ENCODE measurements at places on chromosomes 16 and 17.

DNA sequence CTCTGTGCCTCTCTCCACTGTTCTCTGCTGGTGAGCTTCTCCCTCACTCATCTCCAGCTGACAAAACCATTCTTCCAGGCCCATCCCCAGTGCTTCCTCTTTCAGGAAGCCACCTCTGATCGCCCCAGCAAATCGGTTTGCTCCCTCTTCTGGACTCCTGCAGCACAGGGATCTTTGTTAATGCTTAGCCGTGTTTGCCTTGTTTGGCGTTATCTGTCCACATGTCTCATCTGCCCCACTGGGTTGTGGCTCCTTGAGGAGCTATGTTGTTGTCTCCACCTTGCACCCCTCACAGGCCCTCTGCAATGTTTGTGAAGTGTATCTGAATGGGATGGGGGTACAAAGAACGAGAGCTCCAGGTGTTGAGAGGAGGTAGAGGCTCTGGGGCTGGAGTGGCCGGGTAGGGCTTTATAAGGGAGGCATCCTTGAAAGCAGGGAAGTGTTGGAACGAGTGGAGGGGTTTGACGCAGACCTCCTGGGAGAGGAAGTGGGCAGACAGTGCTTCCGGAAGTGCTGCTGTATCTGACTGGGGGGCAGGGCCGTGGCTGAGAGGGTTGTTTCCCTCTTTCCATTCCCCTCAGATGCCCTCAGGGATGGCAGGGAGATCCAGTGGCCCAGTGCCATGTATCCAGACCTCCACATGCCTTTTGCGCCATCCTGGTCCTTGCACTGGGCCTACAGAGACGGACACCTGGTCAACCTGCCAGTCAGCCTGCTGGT lies 27.8 kb downstream of the CASKIN2 start:
- no peaks in the 10 kb centered on the region for H3K27me3 ChIP-seq
- no peak overlapping the region for H3K27ac ChIP-seq
- no peak overlapping the region for H3K4me3 ChIP-seq
- peaks cover 7% of the 10 kb centered on the region for H3K36me3 ChIP-seq
- DNase-seq: no peak

GRCh38 chr17:58541249-58541648 lies 26.8 kb upstream of the MTMR4 start:
- no peak overlapping the region for H3K4me3 ChIP-seq
- no peak overlapping the region for H3K27ac ChIP-seq
- no peaks in the 10 kb centered on the region for H3K4me1 ChIP-seq
- H3K36me3 ChIP-seq: no peaks in the 10 kb centered on the region

DNA sequence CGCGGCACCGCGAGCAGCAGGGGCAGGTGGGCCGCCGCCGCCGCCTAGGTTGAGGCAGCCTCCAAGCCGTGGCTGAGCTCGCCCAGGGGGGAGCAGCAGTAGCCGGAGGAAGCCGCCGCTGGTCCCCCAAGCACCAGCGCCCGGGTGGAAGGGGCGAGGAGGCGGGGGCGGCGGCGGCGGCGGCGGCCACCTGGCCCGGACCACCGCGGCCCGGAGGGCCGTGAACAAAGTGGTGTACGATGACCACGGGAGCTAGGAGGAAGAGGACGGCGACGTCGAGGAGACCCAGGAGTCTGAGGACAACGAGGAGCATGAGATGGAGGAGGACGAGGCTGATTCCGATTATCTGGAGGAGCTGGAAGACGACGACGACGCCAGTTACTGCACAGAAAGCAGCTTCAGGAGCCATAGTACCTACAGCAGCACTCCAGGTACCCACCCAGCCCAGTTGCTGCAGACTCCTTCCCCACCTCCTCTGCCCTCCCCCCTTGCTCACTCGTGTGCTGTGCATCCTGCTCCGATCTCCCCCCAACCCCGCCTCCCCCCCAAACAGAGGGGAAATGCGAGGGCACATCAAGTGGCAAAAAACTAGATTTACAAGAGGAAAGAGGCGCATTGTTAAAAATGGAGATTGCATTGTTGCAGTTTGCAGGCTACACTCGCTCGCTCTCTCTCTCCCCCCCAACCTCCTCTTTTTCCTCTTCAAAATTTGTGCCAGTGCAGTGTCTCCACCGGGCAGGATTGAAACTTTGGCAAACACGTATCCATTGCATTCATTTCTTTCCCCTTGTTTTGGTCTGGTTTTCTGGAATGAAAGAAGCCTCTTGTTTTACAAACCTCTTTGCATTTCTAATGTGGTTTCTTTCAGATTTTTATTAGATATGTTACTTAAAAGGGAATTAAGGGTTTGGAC lies 41.8 kb upstream of the AMZ2 start:
- H3K36me3 ChIP-seq: no peaks in the 10 kb centered on the region
- no peak for DNase-seq
- H3K27me3 ChIP-seq: peaks cover 12% of the 10 kb centered on the region

- H3K36me3 ChIP-seq: no peaks in the 10 kb centered on the region
- H3K27me3 ChIP-seq: no peaks in the 10 kb centered on the region
- peaks cover 2% of the 10 kb centered on the region for H3K4me1 ChIP-seq
- no peak overlapping the region for H3K27ac ChIP-seq
- no peak overlapping the region for H3K4me3 ChIP-seq
Observed at GRCh38 chr16:12390644-12391043, 413.0 kb downstream of the CPPED1 start.

DNA sequence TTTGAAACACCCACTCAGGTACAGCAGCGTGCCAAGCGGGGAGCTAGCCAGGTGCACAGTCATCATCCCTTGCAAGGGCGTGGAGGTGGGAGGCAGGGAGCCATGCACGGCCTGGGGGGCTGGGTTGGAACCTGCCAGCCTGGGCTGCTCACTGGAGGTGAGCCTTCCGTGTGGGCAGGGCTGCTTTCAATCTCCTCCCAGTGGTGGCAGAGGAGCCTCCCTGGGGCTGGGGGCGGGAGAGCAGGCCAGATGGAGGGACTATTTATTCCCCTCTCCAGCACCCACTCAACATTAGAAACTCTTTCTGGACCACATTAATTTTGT lies 90.3 kb downstream of the KATNIP start:
- no peak overlapping the region for H3K27ac ChIP-seq
- no peak for DNase-seq
- H3K4me1 ChIP-seq: peaks cover 4% of the 10 kb centered on the region
- no peak overlapping the region for H3K4me3 ChIP-seq

GRCh38 chr17:75335315-75335714 lies 46.1 kb upstream of the SLC25A19 start:
- H3K4me3 ChIP-seq: no peak overlapping the region
- DNase-seq: no peak
- no peaks in the 10 kb centered on the region for H3K4me1 ChIP-seq
- no peak overlapping the region for H3K27ac ChIP-seq
- H3K36me3 ChIP-seq: no peaks in the 10 kb centered on the region
- H3K27me3 ChIP-seq: no peaks in the 10 kb centered on the region

- no peak for DNase-seq
- H3K36me3 ChIP-seq: no peaks in the 10 kb centered on the region
- no peaks in the 10 kb centered on the region for H3K27me3 ChIP-seq
- no peak overlapping the region for H3K4me3 ChIP-seq
- H3K4me1 ChIP-seq: no peaks in the 10 kb centered on the region
Observed at GRCh38 chr16:83802554-83803205, 5.1 kb upstream of the HSBP1 start.

- H3K27ac ChIP-seq: no peak overlapping the region
- no peak for DNase-seq
- H3K4me3 ChIP-seq: no peak overlapping the region
Observed at GRCh38 chr17:2033153-2033552, 3.2 kb downstream of the DPH1 start.

DNA sequence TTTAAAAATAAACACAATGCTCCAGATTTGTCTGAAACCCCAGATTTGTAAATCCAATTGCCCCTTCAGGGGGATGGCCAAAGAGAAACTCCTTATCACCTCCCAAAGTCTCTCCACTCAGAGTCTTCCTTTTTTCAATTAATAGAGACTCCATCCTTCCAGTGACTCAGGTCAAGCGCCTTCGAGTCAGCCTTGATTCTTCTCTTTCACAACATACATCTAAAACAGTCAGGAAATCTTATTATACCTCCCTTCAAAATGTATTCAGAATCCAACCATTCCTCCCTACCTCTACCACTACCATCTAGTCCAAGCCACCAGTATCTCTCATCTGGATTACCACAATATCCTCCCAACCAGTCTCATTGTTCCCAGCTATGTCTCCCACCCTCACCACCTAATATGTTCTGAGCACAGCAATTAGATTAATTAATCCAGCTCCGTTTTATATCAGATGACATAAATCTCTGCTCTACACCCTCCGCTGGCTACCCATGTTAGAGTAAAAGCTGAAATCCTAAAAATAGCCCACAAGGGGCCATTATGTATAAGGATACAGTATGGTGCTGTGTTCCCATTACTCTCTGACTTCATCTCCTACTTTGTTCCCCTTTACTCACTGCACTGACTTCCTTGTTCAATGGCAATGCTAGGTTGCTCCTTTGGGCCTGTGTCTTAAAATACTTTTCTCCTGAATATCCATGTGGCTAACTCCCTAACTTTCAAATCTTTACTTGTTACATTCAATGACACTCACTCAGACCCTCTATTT lies 11.8 kb downstream of the SIAH1 start:
- H3K4me3 ChIP-seq: no peak overlapping the region
- H3K4me1 ChIP-seq: peaks cover 2% of the 10 kb centered on the region
- no peak overlapping the region for H3K27ac ChIP-seq
- no peak for DNase-seq

DNA sequence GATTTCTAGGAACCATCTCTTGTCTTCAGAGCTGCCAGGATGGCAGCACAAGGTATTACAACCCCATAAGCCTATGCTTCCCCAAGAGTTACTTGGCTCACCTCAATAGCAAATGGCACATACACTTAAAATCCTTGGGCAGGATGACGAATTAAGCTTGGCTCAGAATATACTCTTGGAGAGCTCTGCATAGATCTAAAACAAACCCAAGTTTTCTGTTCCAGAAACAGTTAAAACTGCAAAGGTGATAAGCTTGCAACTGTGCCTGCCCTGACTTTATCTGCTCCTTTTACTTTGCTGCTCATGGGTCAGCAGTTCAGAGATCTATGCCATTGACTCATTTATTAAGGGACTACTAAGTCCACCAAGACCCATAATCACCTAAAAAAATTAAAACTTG lies 26.1 kb downstream of the XPO6 start:
- H3K27ac ChIP-seq: no peak overlapping the region
- H3K4me3 ChIP-seq: no peak overlapping the region
- no peak for DNase-seq
- no peaks in the 10 kb centered on the region for H3K27me3 ChIP-seq
- H3K36me3 ChIP-seq: no peaks in the 10 kb centered on the region
- H3K4me1 ChIP-seq: no peaks in the 10 kb centered on the region

Data from iPS DF 6.9 (cell line).